NCI-H187 (cell line): ENCODE measurements at places on chromosomes 12 and 14.

- no peak for DNase-seq
These were observed 36.5 kb upstream of the TMPRSS12 start for GRCh38 chr12:50806176-50806575.

- no peak for DNase-seq
These were observed 747 bp upstream of the DACT1 start for GRCh38 chr14:58637040-58637390.

- no peak for DNase-seq
These were observed 3.0 kb downstream of the SSTR1 start for GRCh38 chr14:38210587-38211216.

- DNase-seq, result peak; percentile 19
These were observed 32.8 kb downstream of the FMNL3 start for GRCh38 chr12:49674318-49674981.

GRCh38 chr12:63977441-63977840, 132.9 kb downstream of the SRGAP1 start:
- no peak for DNase-seq

- DNase-seq, result no peak
These were observed 19.1 kb downstream of the TPCN1 start for GRCh38 chr12:113240395-113240794.

GRCh38 chr12:15220451-15220850, 766 bp downstream of the RERG start:
- DNase-seq, result no peak

DNA sequence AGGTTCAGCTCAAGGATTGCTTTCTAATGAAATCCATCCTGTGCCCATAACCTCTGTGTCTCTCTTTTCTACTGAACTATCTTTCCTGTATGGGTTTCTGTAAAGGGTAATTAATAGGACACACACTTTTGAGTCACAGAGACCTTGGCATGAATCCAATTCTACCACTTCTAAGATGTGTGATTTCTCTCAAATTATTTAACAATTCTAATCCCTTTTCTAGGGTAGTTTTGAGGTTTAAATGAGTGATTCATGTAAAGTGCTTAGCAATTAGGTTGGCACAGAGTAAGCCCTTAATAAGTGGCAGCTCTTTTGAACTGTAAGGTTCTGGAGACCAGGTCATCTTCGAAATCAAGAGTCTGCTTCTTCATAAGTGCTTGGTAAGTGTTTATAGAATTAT, 202.7 kb downstream of the RASSF9 start:
- no peak for DNase-seq

DNA sequence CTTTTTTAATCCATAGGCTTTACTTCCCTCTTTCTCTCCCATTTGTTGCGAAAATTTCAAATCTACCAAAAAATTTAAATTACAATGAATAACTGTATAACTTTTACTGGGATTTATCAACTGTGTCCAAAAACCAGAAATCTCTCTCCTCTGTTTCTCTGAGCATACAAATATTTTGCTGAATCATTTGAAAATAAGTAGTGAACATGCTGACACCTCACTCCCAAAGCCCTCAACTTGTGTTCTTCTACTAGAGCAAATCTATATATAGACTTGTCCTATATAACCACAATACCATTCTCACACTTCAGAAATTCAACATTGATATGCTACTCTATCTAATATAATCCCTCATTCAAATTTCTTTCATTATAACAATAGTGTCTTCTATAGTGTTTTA, 53.1 kb downstream of the SLCO1C1 start:
- DNase-seq, result no peak

DNA sequence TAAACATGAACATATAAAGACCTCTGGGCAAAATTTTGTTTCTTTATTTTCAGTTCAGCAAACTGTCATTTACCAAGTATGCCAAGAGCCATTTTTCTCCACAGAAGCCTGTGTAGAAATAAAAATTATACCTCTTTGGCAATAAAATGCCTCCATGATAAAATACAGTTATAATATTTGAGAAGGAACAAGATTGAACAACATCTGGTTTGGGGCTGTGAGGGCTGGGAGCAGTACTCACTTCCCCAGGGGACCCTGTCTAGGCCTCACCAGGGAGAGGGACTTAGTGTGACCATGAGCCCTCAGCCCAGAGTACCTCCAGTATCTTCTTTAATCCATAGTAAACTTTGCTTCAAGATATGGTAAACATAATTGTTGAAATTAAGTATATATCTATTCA, 65.1 kb downstream of the DAAM1 start:
- DNase-seq, result no peak

- no peak for DNase-seq
These were observed 1.2 kb upstream of the GLIPR1L2 start for GRCh38 chr12:75389706-75390105.

- DNase-seq, result no peak
These were observed 105.3 kb downstream of the PAX9 start for GRCh38 chr14:36766974-36767373.

GRCh38 chr12:87378526-87378925, 650.7 kb downstream of the C12orf50 start:
- DNase-seq, result no peak

GRCh38 chr14:20609215-20610001, 18.2 kb upstream of the RNASE12 start:
- peak; percentile 62 for DNase-seq

GRCh38 chr12:108000111-108000510, 129.0 kb upstream of the WSCD2 start:
- DNase-seq, result peak; percentile 32

DNA sequence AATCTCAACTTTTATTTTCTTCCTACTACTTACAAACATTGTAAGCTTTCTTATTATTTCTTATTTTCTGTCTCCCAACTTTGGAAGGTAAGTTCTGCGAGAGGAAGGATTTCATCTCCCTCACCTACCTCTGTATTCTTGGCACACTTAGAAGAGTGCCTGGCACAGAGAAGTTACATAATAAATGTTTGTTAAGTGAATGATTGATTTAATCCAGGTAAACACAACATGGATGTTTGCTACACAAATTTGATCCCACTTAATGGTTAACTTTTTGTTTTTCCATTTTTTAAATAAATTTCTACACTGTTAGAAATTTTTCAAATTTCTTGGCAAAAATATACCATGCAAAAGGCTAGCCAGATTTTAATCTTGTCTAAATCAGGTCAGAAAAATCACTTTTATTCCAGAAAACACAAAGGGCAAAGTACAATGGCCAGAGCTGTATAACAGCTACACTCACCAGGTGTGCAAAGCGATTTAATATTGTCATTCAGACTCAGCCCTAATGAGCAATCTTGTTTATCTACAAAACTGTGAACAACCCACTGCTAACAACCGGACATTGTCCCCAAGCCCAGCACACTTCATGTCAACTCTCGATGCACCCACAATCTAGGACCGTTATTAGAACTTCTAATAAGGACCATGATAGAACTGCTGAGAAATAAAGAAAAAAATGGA, 222.1 kb upstream of the EEA1 start:
- DNase-seq, result no peak

- DNase-seq, result no peak
These were observed 56.2 kb downstream of the NTF3 start for GRCh38 chr12:5487948-5488625.

- no peak for DNase-seq
These were observed 51.9 kb downstream of the DAAM1 start for GRCh38 chr14:59240356-59240755.

- DNase-seq, result no peak
These were observed 66.3 kb upstream of the CEP83 start for GRCh38 chr12:94525951-94526350.

GRCh38 chr12:105862163-105862821, 276.5 kb downstream of the NUAK1 start:
- no peak for DNase-seq

DNA sequence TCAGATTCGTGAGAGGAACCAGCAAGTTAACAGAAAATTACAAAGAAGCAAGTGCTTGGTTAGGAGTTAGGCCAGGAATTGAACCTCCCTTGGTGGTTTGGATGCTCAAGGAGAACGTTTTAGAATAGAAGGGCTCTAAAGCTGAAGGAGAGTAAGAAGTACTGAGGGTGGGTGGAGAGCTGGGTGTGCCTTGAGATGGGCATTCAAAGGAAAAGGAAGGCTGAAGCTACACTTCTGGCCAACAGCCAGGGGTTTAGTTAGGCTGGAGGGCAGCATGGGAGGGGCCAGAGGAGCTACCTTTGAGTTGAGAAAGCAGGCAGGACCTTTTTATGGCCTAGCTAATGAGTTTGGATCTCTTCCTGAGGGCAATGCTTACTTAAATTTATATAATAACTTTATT, 421.2 kb downstream of the CCDC91 start:
- DNase-seq, result no peak

- no peak for DNase-seq
These were observed 50.9 kb downstream of the KCNA5 start for GRCh38 chr12:5094551-5094950.

DNA sequence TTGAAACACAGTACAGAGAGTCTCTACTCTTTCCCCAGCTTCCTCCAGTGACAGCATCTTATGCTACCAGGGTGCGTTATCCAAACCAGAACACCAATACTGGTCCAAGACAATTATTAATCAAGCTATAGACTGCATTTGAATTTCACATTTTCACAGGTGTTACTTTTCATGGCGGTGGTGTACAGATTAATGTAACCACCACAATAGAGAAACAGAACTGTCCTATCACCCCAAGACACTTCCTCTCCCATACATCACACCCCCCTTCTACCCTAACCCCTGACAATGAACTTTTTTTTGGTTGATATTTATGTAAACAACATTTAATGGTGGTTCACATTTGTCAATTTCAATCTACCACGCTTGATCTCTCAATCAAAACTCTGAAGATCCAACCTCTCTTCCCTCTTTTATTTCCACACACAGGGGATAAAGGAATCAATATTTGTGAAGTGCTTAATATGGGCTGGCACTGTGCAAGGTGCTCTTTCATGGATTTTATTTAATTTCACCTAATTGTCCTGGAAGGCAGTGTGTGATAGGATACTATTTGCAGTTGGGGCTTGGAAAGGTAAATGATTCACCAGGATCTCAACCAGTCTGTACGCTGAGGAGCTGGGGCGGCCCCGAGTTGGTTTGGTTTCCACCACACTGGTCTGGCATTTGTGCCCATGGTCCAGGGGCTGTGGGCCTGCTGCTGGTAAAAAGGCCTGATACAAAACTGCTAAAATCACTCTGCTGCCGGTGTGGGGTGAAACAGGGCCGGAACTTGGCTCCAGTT, 54.6 kb upstream of the DICER1 start:
- no peak for DNase-seq

DNA sequence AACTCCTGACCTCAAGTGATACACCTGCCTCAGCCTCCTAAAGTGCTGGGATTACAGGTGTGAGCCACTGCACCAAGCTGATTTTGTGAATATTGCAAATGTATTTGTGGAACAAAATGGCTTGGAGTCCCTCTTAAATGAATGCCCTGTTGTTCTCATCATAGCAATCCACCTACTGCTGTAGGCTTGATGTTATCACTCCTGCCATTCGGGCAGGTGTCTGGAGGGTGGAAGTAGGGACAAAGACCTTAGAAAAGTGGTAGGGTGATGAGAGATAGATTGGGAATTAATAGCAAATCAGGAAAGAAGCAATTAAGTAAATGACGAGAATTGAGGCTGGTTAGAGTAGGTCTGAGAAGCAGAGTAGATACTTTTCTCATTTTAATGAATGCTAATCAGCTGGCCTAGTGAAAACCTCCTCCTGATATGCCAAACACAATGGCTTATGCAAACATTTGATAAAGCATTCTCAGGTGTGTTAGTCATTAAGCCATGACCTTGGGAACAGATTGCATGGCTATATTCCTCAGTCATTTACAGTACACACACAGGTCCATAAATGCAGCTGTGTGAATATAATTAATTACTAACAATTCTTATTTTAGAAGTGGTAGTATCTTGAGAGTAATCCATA, 60.5 kb upstream of the USP44 start:
- no peak for DNase-seq

DNA sequence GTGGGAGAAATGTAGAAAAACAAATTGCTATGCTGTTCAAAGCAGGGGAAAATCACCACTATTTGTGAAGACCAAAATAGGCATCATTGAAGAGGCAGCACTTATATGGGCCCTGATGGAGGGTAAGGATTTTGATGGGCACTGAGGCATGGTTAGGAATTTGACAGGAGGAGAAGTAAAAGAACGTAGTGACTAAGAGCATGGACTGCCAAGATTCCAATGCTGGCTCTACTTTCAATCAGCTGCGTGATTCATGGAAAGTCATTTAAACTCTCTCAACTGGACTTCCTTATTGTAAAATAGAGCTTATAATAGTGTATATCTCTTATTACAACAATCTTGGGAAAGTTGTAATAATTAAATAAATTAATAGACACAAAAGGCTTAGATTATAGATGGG, 267.7 kb upstream of the G2E3 start:
- no peak for DNase-seq

GRCh38 chr14:90159146-90159545, 97.2 kb upstream of the PSMC1 start:
- no peak for DNase-seq

DNA sequence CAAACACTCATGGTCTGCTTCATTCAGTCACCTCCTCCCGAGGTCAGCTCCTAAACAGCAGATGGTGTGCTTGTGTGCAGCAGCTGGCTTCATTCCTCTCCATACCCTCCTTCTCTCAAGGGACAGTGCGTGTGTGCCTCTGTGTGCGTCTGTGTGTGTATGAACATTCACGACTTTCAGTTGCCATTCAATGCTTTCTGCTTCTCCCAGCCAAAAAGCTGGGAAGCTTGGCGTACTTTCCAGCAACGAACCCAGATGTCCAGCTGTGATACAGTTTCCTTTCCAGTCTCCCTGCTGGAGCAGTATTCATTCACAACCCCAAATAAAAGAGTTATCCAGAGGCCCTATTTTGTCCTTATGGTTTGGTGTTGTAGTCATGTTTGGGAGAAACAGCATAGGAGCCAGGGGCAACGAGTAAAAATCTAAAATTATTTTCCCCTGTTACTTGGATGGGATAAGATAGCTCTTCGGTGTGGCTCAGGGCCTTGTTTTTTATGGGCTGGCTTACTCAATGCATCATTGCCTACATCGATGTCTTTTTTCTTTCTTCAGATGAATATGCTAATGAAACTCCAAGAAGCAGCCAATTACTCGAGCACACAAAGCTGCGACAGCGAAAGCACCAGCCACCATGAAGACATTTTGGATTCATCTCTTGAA, 379.3 kb downstream of the NAV3 start:
- peak; percentile 90 for DNase-seq

DNA sequence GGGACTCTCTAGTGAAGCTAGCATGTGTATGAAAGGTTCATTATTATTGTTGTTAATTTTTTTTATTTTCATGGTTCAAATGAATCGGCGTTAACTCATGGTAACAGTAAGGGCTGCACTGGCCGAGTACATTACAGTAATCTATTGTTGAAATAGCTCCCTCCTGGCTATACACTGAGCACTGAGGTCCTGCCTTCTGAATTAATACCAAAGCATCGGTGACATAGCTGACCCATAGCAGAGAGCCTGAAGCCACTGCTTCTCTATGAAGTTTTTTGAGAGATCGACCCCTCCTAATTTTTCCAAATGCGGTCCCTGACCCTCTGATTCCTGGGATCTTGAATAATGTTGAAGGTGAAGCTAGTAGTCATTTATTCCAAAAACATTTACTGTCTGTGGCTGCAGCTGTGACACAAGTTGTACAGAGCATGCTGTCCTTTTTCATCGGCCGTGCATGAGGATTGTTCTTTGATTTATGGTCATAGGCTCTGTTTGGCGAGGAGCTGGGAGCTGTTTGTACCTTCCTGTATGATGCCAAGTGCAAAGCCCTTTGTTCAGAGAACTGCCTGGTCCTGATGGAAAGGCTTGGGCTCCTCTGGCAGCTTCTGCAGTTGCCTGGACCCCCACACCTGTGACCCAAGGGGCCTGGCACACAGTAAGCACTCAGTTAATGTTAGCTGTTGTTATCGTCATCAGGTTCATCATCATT, 486.5 kb downstream of the EGLN3 start:
- no peak for DNase-seq

GRCh38 chr12:117228239-117228638, 38.0 kb upstream of the FBXO21 start:
- DNase-seq, result no peak
